ENCODE measurements at places on chromosomes 7 and 10.

DNA sequence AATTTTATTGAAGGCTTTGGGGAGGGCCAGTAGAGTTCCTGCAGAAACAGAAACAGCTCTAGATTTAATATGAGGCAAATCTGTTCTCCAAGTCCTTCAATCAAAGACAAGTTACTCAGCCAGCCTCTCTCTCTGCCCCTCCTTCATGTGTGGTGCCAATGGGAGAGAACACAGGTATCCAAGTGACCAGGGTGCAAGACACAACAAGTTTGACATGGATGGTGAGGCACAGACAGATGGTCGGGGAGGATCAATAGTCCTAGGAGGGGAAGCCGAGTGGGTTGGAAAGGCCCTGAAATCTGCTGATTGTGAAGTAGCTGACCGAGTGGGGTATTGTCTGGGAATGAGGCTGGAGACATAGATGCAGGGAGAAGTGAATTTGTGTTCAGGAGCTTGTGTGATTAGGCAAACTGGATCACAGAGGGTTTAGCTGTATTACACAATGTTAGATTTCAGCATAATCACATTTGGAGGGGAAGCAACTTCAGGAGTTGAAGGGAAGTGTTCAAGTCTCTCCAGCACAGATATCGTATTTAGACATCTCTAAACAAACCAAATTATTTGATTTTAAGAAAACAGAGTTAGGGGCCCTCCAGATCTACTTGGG lies 1.5 kb downstream of the GIMAP1 start:
- no peak for DNase-seq

DNA sequence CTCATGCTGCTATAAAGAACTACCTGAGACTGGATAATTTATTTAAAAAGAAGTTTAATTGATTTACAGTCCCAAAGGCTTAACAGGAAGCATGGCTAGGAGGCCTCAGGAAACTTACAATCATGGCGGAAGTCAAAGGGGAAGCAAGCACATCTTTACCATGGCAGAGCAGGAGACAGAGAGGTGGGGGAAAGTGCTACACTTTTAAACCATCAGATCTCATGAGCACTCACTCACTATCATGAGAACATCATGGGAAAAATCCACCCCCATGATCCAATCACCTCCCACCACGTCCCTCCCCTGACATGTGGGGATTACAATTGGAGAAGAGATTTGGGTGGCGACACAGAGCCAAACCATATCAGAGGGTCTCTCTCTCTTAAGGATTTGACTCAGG lies 108.6 kb upstream of the PODXL start:
- no peak for DNase-seq

GRCh38 chr10:62745581-62745980 lies 58.9 kb upstream of the ADO start:
- no peak for DNase-seq

DNA sequence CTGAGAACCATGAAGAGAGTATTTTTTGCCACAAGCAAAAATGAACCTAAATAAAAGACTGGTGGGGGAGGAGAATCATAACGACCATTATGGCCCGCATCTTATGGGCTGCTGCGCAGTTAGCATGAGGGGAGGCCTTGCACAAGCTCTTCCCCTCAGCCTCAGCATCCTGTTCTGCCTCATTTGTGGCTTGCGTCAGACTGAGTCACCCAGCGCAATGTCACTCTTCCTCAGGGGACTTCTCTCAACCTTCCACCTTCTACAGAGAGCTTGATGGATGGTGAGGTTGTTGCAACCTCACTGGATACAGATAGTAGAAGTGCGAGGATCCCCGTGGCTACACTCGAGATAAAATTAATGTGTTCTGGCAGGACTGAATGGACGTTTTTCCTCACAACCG lies 16.8 kb upstream of the GPR15LG start:
- no peak for DNase-seq

DNA sequence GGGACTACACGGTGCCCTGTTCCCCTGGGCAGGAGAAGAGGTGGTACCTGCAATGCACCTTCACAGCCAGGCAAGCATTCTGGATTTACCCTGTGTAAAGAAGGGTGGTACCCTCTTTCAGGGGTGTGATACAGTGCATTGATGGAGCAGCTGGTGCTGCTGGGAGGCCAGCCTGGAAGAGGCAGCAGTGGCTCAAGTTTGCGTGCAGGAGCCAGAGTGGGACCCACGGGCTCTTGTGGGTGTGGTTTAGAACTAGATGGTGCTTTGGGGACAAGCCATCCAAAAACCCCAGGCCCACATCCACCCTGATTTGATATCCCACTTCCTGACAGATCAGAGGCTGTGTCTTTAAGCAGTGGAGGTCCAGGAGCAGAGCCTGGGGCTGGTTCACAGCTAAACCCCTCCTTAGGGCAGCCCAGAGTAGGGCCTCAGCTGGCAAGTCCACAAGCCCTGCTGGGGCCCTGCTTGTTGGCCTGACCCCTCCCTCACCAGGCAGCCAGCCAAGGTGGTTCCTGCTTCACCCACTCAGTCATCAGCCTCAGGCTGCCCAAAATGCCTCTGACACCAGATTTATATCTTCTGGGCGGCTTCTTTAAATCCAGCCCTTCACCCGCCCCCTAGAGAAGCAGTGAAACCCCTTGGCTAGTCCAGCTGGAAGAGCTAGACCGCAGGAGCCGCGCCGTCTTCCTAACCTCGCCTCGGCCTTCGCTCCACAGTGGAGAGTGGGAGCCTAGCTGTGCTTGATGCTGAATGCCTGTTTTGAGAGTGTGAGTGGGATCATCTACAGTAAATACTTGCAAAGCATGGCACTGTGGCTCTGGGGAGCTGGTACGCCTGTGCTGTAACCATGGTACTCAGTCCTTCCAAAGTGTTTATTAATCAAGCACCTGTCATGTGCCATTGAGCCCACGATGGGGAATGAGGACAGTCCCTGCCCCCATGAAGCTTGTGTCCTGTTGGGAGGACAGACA lies 1.4 kb upstream of the ASIC3 start:
- no peak for DNase-seq

DNA sequence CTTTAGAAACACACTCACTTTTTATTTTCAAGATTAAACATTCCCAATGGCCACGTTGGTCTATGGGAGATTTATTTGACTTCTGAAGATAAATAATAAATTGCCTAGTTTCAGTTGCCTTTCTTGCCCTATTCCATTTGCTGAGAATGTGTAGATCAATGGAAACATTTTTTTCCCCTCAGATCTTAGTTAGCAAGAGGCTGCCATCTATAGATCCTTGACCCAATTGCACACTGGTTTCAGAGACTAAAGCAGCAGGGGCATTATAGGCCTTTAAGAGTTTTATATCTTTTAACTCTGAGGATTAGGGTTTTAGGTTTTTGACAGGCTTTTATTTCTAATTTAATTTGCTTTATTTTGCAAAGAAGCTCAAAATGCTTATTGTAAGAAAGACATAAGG lies 163.2 kb upstream of the GPR26 start:
- DNase-seq, result no peak

GRCh38 chr10:99700649-99701048 lies 31.3 kb downstream of the COX15 start:
- DNase-seq, result no peak
